ENCODE measurements at places on chromosomes 6 and 20. TPM values are rescaled to one million over a fixed set of nuclear protein-coding genes. Genes with fewer than 3 reads are reported as not detected.

The TFAP2B gene
- not detected for polyA plus RNA-seq

The APOBEC2 gene
- 0.33 TPM for polyA plus RNA-seq

The SNHG17 gene
- 114 TPM for polyA plus RNA-seq

The SLC44A4 gene
- not detected for polyA plus RNA-seq

The MACROD2 gene
- polyA plus RNA-seq: 1.3 TPM

The PRSS16 gene
- 3.2 TPM for polyA plus RNA-seq

The RMND1 gene
- polyA plus RNA-seq: 13.7 TPM
